ENCODE measurements at places on chromosomes 4 and X. TPM values are rescaled to one million over a fixed set of nuclear protein-coding genes. Genes with fewer than 3 reads are reported as not detected.
A peak's percentile ranks its signal among the peaks of the same experiment; 100 is the strongest.

GRCh38 chr4:169024762-169025161 lies 14.7 kb upstream of the CBR4 start:
- peak; percentile 13 for DNase-seq

GRCh38 chr4:95317085-95317793 lies 231.5 kb downstream of the UNC5C start:
- DNase-seq: peak; percentile 44

DNA sequence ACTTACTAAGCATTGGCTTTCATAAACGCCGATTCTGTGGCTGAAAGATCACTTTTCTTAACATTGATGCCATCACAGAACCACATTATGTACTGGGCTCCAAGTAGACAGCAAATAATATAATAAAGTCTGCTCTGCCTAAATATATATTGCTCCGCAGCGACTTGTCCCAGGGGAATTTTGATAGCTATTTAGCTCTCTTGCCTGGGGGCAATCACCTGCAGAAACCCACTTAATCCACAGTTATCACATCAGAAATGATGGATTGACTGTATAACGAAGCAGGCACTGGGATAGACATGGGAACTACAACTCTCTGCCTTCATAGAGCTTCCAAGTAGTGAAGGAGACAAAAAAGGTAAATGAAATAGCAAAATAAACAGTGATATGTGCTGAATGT lies 48.0 kb upstream of the MYOZ2 start:
- no peak for DNase-seq

- no peak for DNase-seq
Observed at GRCh38 chr4:150280081-150280895, 202.0 kb downstream of the DCLK2 start.

DNA sequence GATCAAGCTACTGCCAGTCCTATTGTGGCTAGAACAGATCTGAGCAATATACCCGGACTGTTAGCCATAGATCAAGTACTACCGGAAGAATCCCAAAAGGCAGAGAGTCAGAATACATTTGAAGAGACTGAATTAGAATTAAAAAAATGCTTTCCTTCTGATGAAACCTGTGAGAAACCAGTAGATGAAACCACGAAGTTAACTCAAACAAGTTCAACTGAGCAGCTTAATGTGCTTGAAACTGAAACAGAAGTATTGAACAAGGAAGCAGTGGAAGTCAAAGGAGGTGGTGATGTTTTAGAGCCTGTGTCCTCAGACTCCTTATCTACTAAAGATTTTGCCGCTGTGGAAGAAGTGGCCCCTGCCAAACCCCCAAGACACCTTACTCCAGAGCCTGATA lies 46.8 kb downstream of the WDR44 start:
- DNase-seq: no peak

- DNase-seq: no peak
Observed at GRCh38 chr4:89316211-89316610, 8.6 kb upstream of the GPRIN3 start.

- no peak for DNase-seq
Observed at GRCh38 chrX:68846536-68846935, 17.7 kb downstream of the EFNB1 start.

- no peak for DNase-seq
Observed at GRCh38 chrX:150446151-150446550, 83.0 kb downstream of the MAMLD1 start.

GRCh38 chr4:3009422-3009821 lies 46.1 kb downstream of the GRK4 start:
- peak; percentile 7 for DNase-seq

- peak; percentile 37 for DNase-seq
Observed at GRCh38 chr4:112765317-112765974, 128.5 kb downstream of the LARP7 start.

DNA sequence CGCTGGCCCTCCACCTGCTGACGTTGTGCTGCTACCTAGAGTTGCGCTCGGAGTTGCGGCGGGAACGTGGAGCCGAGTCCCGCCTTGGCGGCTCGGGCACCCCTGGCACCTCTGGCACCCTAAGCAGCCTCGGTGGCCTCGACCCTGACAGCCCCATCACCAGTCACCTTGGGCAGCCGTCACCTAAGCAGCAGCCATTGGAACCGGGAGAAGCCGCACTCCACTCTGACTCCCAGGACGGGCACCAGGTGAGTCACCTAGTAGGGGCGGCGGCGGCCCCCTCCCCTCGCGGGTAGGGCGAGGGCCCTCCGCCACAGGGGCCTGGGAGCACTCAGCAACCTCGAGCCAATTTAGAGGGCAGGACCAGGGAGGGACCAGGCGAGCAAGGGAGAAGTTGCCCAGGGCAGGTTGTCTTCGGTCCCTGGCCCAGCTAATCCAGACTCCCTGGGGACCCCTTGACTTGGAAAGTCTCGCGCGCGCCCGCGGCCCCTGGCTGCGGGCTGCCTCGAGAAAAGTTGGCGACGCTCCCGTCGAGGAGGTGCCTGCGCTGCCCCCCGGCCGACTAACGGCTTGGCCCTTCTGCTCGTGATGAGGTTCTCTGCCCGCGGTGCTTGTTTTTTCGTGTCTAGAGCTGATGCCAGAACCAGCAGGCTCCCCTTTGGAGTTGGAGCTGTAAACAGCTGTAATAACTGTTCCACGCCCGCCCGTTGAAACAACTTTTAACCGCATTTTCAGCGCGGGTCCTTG lies 717 bp downstream of the EDA start:
- DNase-seq: no peak

GRCh38 chrX:129462707-129463106 lies 60.6 kb downstream of the SMARCA1 start:
- no peak for DNase-seq

- DNase-seq: no peak
Observed at GRCh38 chr4:99852199-99852749, 35.6 kb downstream of the DAPP1 start.

- DNase-seq: no peak
Observed at GRCh38 chrX:107818900-107819521, 6.7 kb upstream of the MID2 start.

DNA sequence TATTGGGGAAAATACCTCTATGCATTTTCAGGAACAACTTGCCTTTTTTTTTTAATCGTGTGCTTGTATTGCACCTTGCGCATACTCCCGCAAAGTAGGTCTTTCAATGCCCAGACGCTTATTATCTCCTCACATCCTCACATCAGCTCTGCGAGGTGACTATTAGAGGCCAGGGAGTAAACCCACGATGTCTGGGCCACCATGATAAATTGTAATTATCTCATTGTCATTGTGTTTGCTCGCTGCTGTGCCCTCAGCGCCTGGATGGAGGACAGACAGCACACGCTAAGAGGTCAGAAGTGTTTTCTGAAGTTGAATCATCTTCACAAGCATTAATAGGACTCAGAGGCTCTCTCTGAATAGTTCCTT lies 1.0 kb upstream of the RELL1 start:
- DNase-seq: no peak

DNA sequence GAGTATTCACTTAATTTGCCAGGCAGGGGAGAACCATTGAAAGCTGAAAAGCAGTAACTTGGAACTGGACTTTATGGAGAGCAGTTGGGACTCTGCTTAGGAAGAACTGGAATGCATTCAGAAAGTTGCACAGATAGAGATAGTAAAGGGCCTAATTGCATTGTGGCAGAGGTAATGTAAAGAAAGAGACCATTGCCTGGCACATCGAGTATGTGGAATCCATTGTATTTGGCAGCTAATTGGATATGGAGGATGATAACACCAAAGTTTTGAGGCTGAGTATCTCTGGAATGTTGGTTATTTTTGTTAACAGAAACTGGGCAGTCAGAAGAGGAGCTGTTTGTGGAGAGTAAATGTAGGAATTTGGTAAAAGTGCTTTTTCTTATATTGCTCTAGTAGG lies 169.9 kb downstream of the BMPR1B start:
- no peak for DNase-seq

GRCh38 chr4:26779674-26780073 lies 81.0 kb upstream of the STIM2 start:
- DNase-seq: no peak

GRCh38 chr4:165325732-165326512 lies 1.5 kb upstream of the MSMO1 start:
- DNase-seq: no peak

Gene ARMCX1
- 0.25 TPM for total RNA-seq

Gene AMBN
- total RNA-seq: not detected

Gene HS6ST2
- 103 TPM for total RNA-seq

Gene CLCN5
- 5.8 TPM for total RNA-seq

Gene NKRF
- 17.1 TPM for total RNA-seq

Gene STK32B
- 0.06 TPM for total RNA-seq

Gene MAGEB17
- total RNA-seq: not detected

Gene EVC
- 21.0 TPM for total RNA-seq

Gene WAS
- not detected for total RNA-seq

Gene PPEF2
- not detected for total RNA-seq

Gene RHOXF2
- total RNA-seq: not detected

Gene CAMK2D
- total RNA-seq: 65.9 TPM

Gene ADGRG4
- not detected for total RNA-seq

Data from G401 (cell line).